ENCODE measurements at places on chromosomes 16 and 17.

GRCh38 chr17:15364615-15365014 is 23.2 kb upstream of the TEKT3 start:
- DNase-seq: no peak

- peak; percentile 59 for DNase-seq
Observed at GRCh38 chr16:85376292-85377095, 236.6 kb upstream of the GSE1 start.

- DNase-seq: no peak
Observed at GRCh38 chr16:28053461-28053860, 10.1 kb downstream of the GSG1L start.

DNA sequence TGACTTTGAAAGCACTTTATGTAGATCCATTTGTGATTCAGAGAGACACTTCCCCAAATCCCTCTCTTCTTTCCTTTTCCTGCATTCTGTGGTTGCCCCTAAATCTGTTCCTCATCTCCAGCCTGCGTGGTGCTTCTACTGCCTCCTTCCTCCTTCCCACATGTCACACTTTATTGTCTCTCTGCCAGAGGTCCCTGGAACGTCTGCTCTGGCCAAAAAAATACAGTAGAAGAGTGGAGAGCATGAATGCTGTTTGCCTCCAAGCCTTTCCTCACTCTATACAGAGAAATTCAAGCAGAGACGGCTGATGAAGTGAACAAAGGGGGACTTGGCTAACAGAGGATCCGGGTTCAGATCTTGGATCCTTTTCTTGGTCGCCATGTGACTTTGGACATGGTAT is 22.8 kb upstream of the IRX3 start:
- DNase-seq: no peak

DNA sequence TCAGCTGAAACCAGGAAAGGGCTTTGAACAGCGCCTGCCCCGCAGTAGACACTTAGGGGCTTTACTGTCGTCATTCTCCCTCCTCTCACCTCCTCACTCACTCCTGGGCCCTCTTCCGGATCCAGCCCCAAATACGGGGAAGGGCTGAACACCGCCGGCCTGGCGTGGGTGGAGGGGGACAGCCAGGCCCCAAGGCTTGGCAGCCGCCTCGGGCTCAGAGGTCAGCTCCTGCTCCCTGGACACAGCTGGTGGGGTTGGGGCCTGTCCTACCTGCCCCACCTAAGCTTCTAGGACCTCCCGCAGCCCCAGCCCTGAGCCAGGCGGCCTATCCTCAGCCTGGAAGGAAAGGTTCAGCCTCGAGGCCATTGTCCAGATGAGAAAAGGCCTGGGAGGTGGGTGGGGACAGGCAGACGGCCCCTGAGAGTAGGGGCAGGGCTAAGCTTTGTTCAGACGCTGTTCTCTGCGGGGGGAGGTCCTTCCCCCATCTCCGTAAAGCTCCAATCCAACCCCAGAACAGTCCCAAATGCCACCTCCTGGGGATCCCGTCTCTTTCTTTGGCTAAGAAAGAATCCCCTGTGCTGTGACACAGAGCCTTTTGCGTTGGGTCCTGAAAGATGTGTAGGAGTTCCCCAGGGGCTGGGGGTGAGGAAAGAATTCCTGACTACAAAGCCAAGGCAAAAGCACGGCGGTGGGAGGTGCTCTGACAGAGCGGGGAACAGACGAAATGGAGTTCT is 881 bp upstream of the LLGL1 start:
- DNase-seq: no peak

- no peak for DNase-seq
Observed at GRCh38 chr17:5181509-5182305, 10.0 kb downstream of the ZNF594 start.

GRCh38 chr17:72171703-72172667 is 51.2 kb downstream of the SOX9 start:
- DNase-seq: peak; percentile 22

DNA sequence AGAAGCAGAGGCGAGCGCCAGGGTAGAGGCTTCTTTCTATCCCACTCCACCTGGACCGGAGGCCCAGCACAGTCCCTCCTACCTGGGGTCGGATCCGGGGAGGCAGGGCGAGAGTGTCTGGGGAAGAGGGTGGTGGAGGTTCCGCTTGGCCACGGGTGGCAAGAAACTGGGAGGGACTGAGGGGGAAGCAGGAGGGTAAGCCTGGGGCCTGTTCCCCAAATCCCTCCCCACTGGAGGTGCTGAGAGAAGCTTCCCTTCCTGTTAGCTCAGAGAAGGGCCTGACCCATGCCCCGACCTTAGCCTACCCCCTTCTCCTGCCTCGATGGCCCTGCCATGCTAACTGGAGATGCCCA is 1.8 kb upstream of the TPPP3 start:
- no peak for DNase-seq

- no peak for DNase-seq
Observed at GRCh38 chr16:59591480-59591879, 857.4 kb upstream of the GOT2 start.

GRCh38 chr17:80774643-80775281 is 216.9 kb upstream of the CHMP6 start:
- no peak for DNase-seq

DNA sequence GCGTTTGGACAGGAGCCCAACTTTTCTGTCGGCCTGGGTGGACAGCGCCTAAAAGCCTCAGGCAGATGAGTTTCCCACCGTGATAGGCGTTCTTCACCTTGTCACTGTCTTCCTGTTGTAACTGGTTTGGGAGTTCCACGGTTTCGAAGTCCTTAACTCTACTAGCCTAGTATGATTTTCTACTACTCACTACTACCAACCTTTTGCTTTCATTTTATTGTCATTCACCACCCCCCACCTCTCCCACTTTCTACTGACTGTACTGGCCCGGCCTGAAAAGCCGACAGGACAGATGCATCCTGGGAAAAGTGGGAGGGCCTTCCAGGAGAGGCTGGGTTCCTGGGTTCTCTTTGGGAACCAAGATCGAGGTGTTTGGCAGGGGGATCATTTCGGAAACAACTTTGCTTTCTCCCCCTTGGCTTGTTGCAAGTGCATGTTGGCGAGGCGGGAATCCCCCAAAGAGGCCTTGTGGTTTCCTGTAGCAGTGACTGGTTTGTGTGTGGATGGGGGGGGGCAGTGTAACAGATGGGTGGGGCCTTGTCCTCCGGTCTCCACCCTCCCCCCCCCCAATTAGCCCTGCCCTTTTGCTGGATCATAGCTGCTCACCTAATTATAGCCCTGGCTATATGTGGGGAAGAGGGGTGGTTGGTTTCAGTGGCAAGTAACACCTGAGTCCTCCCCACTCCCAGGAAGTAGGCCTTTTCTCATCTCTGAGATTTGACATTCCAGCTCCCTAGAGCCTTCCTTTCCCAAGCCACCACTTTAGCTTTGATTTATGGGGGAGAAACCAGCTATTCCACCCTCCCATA is 1.4 kb downstream of the EIF5A start:
- DNase-seq: peak; percentile 61

- no peak for DNase-seq
Observed at GRCh38 chr16:71555230-71555891, 21.5 kb downstream of the TAT start.

DNA sequence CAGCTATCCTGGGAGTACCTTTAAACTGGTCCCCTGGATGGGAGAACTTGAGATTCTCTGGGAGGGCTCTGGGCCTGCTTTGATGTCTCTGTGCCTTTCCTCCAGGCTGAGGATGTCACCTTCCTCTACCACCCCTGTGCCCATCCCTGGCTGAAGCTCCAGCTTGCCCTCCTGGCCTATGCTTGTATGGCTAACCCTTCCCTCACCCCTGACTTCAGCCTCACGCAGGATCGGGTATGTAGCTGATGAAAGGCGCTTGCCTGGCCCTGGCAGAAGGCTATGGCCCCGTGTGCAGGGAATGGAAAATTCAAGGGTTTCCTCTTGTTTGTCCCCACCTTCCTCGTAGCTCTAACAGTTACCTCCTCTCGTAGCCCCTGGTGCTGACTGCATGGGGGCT is 3.0 kb downstream of the TP53I13 start:
- DNase-seq: peak; percentile 12

GRCh38 chr17:42411361-42411760 is 11.7 kb downstream of the CAVIN1 start:
- DNase-seq: no peak

DNA sequence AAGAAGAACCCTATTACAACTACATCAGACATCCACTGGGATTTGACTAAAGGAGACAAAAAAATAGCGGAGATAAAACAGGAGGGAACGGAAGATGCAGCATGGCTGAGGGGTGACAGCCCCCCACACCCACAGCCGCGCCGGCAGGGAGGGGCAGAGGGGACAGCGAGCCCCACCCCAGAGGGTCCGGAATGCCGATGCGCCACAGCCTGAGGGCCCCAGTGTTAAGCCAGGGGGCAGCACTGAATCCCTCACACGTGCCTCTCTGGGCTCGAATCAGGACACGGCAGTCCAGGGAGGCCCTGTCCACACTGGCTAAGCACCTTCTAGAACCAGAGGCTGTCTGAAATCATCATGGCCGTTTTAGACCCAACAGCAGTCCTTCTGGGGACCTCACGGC is 18.8 kb downstream of the MAP1LC3B start:
- no peak for DNase-seq

GRCh38 chr17:76635659-76636360 is 7.7 kb downstream of the ST6GALNAC1 start:
- no peak for DNase-seq

GRCh38 chr16:3283543-3284447 is 504 bp downstream of the ZNF263 start:
- DNase-seq: no peak

- no peak for DNase-seq
Observed at GRCh38 chr16:11094075-11094856, 149.9 kb downstream of the CLEC16A start.

DNA sequence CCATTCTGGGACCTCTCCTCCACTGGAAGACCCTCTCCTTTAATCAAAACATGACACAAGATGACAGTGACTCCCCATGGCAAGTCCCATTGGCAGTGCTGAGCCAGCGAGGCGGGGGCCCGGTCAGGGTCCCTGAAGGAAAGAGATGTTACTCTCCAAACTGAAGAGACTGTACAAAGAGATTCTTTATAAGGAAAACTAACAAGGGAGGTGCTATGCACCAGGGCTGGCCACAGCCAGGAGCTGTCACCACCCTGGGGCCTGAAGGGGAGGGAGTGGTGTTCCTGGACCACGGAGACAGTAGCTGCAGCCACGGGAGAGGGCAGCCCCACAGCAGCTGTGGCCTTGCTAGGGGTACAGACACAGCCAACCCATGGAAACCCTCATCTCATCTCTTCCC is 123.1 kb downstream of the XYLT1 start:
- DNase-seq: no peak

GRCh38 chr17:31573047-31573446 is 181.6 kb downstream of the RAB11FIP4 start:
- DNase-seq: no peak

DNA sequence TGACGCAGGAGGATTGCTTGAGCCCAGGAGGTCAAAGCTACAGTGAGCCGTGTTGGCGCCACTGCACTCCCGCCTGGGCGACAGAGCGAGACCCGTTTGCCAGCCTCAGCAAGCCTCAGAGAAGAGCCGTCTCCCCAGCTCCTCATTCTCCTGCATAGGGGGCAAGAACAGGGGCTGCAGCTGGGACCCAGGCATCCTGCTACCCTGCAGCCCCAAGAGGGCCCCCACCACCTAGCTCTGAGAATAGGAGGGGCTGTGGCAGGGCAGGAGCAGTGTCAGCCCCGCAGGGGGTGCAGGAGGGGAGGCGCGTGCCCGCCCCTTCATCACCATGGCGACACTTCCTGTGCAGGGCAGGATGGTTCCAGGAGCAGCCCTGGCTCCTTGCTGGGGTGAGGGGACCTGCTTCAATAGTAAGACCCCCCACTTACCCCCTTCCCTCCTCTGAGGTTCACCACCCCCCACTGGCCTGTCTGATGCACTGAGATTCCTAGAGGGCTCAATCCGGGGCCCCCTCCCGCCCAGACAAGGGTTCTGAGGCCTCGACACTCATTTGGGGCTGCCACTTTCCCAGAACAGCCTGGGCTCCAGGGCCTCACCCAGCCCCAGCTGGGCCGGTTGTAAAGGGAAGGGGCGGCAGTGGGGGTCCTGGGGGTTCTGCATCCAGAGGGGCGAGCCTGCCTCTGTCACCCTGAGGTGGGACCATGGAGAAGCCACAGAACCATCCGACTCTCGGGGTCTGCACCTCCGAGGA is 20.2 kb downstream of the VASN start:
- no peak for DNase-seq

- no peak for DNase-seq
Observed at GRCh38 chr17:29645515-29646051, 22.9 kb upstream of the CORO6 start.

DNA sequence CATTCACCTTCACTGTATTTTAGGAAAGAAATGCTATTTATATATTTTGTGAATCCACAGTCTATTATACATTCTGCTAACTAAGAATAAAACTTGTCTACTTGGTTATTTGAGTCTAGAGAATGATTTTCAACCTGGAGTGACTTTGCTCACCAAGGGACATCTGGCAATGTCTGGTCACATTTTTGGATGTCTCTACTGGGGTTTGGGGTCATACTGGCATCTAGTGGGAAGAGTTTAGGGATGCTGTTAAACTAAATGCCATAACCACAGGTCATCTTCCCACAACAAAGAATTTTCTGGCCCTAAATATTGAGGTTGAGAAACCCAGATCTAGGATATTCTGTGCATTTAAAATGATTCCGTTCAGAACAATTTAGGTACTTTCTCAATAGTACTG is 26.0 kb downstream of the KCNJ16 start:
- DNase-seq: no peak

- no peak for DNase-seq
Observed at GRCh38 chr16:64158941-64159588, 962.8 kb downstream of the CDH11 start.

DNA sequence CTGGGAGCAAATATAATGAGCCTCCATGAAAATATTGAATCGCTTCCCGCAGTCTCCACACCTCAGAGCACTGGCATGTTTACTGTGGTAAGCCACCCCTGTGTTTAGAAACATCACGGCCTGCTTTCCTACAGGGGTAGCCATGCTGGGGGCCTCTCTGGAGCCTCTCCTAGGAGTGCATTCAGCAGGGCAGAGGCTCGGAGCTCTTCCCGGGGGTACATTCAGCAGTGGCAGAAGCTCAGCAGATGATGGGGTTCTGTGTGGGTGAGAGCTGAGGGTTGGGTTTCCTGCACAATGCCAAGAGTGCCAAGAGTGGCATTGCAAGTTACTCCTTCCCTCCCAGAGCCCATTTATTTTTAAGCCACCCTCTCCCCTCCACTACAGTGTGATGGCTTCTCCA is 386.6 kb downstream of the SEC14L1 start:
- no peak for DNase-seq

GRCh38 chr17:28899212-28899815 is 1.8 kb upstream of the FLOT2 start:
- no peak for DNase-seq

DNA sequence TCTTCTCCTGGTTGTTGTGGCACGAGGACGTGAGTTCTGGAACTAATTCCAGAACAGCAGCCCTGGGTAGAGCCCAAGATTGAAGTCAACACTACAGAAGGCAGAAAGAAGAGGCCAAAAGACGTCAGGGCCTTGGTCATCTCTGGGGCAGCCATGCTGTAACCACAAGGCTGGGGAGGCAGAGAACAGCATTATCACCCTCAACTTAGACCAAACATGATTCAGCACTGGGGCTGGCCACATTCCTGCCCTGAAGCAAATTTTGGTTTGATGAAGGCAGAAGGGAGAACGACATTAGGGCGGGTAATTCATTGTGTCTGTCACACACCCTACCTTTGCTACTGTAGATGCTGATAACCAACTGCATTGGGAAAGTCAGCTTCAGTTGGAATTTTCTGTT is 9.7 kb upstream of the ALOX15B start:
- no peak for DNase-seq

- DNase-seq: no peak
Observed at GRCh38 chr16:27347930-27348685, 34.3 kb downstream of the IL4R start.

GRCh38 chr16:81237282-81237681 is 1.2 kb upstream of the BCO1 start:
- DNase-seq: no peak

- DNase-seq: no peak
Observed at GRCh38 chr16:15689290-15689689, 39.2 kb downstream of the NDE1 start.

Measured in frontal cortex (tissue), 4 donors.